ENCODE measurements at places on chromosomes 16 and 17.

DNA sequence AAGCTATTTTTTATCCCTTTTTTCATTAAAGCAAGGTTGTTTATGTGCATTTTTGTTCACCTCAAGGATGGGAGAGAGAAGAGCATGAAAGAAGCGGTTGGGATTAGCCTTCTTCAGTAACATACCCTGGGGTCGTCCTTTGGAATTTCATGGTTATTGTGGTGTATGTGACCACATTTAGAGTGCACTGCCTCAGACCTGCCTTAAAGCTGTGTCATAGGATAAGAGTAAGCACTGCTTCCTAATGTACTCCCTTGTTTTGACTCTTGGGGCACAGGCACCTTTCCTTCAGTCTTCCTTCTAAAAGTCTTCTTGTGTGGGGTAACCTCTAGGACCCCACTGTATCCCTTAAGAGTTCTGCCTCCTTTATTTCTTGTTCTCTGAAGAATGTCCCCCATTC lies 28.9 kb downstream of the TNRC6A start:
- no peak for DNase-seq

GRCh38 chr16:78179666-78180065 lies 80.2 kb downstream of the WWOX start:
- DNase-seq: no peak

GRCh38 chr16:84241778-84242177 lies 2.0 kb upstream of the KCNG4 start:
- no peak for DNase-seq

- DNase-seq: peak; percentile 11
Observed at GRCh38 chr17:21549107-21549687, 143.1 kb upstream of the KCNJ18 start.

- DNase-seq: no peak
Observed at GRCh38 chr17:73947966-73948355, 255.5 kb upstream of the RPL38 start.

GRCh38 chr16:35631261-35631945 lies 2172.0 kb downstream of the TP53TG3F start:
- no peak for DNase-seq

DNA sequence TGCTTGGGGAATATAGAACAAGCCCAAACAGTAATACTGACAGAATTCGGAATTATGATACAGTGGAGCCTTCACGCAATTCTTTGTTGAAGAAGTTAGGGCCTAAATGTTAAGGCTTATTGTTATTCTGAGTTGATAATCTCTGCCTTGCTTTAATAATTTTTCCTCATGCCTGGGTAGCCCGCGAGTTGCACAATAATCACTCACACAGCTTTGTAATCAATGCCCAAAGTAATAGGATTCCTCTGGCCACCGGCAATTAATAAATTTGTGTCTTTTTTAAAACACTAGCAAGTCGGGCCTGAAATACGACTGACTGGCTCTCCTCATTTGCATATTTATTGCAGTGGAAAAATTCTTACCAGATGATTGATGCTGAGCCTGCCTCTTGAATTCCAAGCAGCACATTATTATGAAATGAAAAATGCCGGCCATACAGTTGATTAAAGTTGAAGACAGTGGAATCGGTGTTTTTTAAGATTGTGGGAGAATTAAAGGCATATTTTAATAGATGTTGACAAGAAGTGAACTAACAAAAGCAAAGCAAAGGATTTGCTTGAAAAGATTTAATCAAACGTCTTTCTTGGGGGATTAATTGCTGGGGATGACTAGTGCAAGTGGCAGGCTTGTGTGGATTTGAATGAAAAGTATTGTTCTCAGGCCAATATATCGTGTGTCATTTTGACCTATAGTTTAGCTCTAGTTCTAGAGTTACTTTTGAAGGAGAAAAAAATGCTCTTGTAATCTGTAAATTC lies 30.2 kb downstream of the AATF start:
- peak; percentile 24 for DNase-seq

DNA sequence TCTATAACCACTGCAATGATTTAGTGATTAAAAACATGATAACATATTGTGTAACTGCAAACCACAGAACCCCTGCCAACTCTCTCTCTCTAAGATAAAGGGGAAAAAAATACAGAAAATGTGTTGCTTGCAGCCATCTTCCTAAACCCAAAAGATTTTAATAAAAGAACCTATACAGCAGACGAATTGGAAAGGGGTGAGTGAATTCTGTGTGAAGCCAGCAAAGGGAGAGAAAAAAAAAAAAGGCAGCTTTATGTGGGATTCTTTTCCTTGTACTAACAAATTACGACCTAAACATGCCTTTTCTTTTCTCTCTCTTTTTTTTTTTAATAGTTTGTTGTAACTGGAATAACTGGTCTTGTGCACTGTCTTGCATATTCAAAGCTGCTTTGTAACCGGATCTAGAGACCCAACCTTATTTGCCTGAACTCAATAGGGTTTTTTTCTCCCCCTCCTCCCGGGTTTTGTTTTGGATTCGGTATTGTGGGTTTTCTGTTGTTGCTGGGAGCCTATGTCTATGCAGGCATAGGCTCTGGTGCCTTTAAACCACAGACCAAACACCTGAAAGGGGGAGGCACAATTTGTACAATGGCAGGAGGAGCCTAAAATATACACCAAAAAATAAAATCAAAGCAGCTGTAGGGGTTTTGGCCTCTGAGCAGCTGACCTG lies 7.0 kb upstream of the ZFHX3 start:
- peak; percentile 83 for DNase-seq

DNA sequence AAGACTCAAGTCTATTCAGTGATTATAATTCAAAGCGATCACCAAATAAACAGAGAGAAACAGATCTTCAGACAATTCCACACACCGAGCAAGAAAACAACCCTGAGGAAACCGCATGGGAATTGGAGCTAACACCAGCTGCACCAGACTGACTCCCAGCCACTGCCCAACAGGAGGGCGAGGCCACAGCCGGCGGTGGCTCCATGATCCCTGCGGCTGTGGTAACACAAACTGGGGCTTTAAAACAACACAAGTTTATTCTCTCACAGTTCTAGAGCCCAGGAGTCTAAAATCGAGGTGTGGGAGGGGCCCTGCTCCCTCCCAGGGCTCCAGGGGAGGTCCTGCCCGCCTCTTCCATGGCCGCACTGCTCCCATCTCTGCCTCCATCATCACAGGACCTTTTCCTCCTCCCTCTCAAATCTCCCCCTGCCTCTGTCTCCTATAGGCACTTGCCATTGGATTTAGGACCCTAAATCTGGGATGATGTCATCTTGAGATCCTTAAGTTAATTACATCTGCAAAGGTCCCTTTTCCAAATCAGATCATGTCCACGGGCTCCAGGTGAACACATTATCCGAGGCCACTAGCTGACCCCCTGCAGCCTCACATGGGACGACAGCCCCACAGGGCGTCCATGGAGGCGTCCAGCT lies 9.7 kb upstream of the HEXD start:
- DNase-seq: no peak

- no peak for DNase-seq
Observed at GRCh38 chr16:74275711-74276110, 20.9 kb upstream of the PSMD7 start.

DNA sequence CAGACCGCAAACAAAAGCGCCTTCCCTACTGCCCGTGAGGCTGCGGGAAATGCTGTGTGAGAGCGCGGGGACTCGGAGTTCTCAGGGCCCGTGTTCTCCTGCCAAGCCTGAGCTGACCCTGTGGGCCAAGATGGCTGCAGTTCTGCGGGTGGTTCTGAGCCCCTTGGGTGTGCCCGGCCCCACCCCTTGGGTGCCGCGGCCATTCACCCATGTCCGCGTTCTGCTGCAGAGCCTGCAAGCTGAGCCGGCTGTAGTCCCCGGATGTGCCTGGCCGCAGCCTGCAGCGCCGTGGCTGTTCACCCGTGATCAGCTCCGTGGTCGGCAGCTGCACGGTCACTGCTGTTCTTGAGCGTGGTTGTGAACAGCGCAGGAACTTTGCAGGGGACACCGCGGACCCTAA lies 20.0 kb downstream of the ACSF3 start:
- DNase-seq: no peak

GRCh38 chr17:81665205-81666091 lies 957 bp downstream of the OXLD1 start:
- no peak for DNase-seq

GRCh38 chr17:7114875-7115614 lies 423 bp upstream of the ASGR2 start:
- no peak for DNase-seq

DNA sequence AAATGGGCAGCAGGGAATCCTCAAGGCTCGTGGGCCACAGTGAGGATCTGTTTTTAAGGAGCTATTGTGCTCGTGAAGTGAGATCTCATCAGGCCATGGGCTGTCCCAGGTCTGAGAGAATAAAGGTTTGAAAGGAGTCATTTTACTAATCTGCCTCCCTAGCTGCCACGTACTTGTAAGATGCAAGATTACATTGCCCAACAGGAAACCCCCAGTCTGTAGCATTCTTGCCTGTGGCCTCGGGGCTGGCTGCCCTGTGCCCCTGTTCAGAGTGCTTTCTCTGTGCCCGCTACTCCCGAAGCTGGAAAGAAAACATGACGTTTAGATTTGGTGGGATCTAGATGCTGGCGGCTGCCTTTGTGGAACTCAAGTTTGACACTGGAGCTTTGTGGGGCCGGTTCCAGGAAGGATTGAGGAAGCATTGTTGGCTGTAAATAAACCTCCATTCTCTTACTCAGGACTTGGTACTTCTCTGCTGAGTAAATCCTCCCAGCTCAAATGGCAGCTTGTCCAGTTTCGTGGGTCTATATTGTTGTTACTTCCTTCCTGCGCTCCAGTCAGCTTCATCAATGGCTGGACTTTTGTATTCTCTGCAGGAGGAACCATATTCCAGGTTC lies 21.2 kb downstream of the SAP30BP start:
- peak; percentile 36 for DNase-seq

GRCh38 chr17:40956401-40957254 lies 10.1 kb downstream of the KRT39 start:
- DNase-seq: peak; percentile 60

DNA sequence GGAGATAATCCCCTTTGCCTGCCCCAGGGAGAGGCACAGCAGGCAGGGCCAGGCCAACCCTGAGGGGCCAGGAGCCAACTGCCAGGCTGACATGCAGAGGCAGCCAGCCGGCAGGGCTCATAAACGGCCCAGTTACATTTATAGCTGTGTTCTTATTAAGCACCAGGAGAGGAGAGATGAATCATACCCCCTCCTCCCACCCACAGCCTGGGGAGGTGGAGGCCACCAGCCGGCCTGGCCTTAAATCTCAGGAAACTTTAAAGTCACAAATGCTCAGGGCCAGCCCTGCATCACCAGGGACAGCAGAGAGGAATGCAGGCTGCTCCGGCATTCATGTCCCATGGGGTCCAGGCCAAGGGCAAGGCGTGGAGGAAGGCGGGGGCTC lies 177.2 kb downstream of the TMEM132E start:
- no peak for DNase-seq

DNA sequence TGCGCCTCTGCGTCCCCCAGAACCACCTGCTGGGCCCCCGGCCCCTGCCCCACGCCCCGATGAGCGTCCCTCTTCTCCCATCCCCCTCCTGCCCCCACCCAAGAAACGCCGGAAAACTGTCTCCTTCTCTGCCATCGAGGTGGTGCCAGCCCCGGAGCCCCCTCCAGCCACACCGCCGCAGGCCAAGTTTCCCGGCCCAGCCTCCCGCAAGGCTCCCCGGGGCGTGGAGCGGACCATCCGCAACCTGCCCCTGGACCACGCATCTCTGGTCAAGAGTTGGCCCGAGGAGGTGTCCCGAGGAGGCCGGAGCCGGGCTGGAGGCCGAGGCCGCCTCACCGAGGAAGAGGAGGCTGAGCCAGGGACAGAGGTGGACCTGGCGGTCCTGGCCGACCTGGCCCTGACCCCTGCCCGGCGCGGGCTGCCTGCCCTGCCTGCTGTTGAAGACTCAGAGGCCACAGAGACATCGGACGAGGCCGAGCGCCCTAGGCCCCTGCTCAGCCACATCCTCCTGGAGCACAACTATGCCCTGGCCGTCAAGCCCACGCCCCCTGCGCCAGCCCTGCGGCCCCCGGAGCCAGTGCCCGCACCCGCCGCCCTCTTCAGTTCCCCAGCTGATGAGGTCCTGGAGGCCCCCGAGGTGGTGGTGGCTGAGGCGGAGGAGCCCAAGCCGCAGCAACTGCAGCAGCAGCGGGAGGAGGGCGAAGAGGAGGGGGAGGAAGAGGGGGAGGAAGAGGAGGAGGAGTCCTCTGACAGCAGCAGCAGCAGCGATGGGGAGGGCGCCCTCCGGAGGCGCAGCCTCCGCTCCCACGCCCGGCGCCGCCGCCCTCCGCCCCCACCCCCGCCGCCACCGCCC lies 5.6 kb upstream of the HSD3B7 start:
- no peak for DNase-seq

DNA sequence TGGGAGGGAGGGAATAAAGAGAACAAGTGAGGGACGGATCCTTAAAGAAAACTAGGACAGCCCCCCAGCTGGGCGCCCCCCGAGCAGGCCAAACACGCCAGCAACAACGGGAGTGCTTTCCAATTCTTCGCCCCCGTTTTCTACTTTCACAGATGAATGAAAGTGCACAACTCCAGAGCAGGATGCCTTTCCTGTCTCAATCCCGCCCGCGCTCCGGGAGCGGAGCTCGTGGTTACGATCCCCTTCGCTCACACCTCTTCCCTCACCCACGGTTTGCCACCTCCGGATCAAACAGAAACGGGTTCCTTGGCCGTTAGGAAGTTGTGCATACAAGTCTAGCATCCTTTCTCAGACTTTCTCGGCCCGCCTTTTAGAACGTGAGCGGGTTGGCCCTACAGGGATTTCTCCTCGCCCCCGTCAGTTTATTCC lies 680 bp downstream of the SKA2 start:
- peak; percentile 68 for DNase-seq

GRCh38 chr17:82566129-82566960 lies 46.8 kb downstream of the FOXK2 start:
- DNase-seq: no peak

DNA sequence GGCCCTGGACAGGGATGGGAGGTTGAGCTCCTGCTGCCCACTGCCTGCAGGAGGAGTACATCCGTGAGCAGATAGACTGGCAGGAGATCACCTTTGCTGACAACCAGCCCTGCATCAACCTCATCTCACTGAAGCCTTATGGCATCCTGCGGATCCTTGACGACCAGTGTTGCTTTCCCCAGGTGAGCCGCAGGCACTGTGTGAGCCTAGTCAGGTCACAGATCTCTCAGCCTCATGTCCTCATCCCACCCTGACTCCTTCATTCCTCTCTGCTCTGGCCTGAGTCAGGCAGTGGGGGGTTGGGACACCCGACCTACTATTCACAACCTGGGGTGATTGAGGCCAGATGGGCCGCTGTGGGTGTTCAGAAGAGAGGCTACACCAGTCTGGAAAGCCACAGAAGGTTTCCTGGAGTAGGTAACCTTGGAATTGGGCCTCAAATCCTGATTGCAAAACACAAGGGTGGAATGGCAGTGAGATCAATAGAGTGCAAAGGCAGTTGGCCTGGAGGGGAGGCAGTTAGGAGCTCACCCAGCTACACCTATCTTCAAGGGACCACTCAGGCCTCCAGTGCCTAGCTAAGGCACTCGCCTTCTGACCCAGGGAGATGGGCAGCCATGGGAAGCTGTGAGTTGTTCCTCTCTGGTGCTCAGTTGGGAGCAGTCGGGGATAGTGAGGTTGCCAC lies 29.7 kb downstream of the MYO15A start:
- no peak for DNase-seq

Data from mesenchymal stem cell (in vitro differentiated cells and primary cell).